ENCODE measurements at places on chromosomes 7 and 10.

- peak; percentile 86 for DNase-seq
These were observed 967 bp upstream of the GLI3 start for GRCh38 chr7:42237811-42238541.

- DNase-seq = no peak
These were observed 177.9 kb upstream of the PLXDC2 start for GRCh38 chr10:19638182-19638895.

DNA sequence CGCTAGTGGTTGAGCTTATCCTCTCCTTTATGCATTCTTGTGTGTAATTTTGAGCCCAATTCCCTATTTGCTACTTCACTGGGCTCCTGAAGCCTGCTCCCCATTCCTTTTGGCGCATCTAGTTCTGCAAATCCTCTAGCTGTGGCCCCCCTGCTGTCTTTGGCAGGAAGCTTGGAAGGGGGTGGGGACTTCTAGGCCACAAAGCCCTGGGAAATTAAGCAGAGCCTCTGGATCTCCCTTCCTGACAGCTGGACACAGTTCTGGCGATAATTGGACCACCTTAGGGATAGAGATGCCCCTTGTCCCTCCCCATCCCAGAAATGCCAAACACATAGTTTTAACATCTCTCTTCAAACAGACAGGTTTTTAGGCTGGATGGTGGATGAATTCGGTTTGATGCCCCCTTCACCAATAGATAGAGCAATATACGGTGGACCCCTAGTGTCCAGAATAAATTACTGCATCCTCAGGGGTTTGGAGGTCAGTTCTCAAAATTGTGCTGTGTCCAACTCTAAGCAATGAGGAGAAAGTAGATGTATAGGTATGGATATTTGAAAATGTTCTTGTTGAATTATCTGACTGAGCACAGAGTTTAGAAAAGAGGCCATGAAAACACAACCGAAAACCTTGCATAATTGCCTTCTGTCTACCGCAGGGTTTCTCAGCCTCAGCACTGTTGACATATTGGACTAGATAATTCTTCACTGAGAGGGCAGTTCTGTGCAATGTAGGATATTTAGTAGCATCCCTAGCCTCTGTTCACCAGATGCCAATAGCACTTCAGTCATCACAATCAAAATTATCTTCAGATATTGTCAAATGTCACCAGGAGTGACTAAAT, 75.5 kb downstream of the PAPSS2 start:
- DNase-seq = peak; percentile 41

- no peak for DNase-seq
These were observed 12.9 kb downstream of the MMRN2 start for GRCh38 chr10:86944471-86944870.

GRCh38 chr10:78247821-78248220, 214.2 kb downstream of the RPS24 start:
- no peak for DNase-seq

- DNase-seq = no peak
These were observed 14.3 kb downstream of the NOD1 start for GRCh38 chr7:30464231-30464671.

Measured in spinal cord (tissue), 10 donors.